ENCODE measurements at places on chromosomes 13 and 19. TPM values are rescaled to one million over a fixed set of nuclear protein-coding genes. Genes with fewer than 3 reads are reported as not detected.

DNA sequence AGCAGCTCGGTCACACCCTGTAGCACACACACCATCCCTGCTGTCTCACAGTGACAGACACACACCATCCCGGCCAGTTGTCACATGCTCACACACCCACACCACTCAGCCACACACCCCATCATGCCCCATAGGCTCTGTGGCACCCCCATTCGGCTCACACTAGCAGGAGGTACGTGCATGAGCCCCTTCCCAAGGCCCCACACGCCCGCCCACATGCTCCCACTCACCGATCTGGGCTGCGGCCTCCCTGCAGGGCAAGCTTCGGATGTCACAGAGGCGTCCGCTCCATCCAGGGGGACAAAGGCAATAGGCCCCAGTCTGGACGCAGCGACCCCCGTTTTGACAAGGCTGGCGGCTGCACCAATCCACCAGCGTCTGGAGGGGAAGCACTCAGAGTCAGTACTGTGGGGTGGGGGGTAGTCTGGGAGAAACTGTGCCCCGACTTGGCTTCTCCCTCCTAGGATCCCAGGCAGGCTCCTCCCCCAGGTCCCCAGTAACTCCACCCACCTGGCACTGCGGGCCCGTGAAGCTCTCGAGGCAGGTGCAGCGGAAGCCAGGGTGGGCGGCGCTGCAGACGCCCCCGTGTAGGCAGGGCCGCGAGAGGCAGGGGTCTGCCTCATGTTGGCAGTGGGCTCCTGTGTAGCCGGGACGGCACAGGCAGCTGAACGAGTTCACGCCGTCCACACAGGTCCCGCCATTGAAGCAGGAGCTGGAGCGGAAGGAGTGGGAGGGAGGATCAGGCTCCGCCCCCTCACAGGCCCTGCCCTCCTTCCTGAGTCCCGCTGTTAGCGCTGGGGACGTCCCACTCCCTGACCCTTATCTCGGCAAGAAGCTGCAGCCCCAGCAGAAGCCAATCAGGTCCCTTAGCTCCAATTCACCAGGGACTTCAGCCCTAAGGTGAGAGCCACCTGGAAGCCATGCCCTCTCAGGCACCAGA lies 20.1 kb downstream of the NOTCH3 start:
- peak; percentile 61 for DNase-seq

TMEM255B gene
- total RNA-seq, result 2.9 TPM

GRCh38 chr13:113915786-113916329 lies 52.0 kb upstream of the GAS6 start:
- DNase-seq, result no peak

ZNF554 gene
- 5.8 TPM for total RNA-seq

GRCh38 chr19:54947381-54947780 lies at the start of gene NLRP7:
NLRP7 (minus strand) TSS chr19:54947530.
- DNase-seq, result no peak

DNA sequence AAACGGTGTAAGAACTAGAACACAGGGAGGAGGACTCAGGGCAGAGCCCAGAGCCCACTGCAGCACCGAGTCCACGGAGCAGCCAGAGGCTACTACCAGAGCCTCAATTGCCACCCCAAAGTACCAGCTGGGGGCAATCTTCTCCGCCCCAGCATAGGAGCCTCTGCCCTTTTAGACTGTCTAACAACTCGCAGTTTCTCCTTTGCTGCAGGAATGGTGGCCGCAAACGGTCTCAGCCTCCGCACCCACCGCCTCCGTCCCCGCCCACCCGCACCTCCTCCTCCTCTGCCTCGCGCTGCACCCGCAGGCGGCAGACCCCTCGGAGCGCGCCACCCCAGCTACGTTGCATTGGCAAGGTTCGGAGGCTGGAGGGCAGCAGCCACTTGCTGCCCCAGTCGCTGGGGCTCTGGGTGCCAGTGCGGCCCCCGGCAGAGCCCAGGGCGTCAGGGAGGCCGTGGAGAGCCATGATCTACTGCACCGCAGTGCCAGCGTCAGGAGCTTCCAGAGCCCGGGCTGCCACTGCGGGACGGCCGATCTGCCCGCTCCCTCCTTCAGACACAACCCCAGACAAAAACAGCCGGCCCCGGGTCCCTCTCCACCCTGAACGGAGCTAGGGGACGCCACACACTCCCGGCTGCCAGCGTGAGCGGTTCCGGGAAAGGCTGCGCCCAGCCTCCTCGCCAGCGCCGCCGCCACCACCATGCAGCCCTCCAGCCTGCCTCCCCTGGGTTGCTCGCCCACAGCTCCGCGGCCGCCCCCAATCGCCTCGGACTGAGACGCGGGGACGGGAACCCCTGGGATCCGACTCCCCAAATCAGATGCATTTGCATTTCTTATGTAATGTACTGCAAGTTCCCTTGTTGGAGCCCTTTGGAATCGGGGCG lies 1.8 kb downstream of the FGF14 start:
- DNase-seq, result peak; percentile 67

KLF1 gene
- not detected for total RNA-seq

IPO5 gene
- total RNA-seq, result 317 TPM

DNA sequence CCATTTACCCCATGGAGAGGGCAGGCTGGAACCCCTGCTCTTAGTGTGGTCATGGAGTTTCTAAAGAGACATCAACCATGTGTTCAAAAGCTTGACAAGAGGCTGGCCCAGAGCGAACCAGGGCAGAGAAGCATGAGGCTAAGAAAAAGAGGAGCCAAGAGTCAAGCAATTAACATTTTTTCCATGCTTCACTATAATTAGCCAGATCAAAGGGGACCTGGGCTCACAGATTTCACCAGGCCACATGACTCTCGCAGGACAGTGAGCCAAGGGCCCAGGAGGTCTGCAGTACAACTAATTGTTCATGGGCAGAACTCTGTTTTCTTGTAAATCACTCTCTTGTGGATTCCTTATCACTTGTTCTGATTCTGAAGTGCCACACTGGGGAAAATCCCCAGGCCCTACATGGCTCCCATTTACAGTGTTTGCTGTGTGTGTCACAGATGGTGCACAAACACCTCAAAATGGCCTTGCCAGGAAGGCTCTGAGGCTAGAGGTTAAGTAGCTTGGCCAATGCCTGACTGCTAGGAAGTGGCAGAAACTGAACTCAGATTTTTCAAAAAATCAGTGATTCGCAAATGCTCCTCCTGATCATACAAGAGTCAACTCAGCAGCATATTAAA lies 101.2 kb downstream of the LHFPL6 start:
- DNase-seq, result no peak

DNA sequence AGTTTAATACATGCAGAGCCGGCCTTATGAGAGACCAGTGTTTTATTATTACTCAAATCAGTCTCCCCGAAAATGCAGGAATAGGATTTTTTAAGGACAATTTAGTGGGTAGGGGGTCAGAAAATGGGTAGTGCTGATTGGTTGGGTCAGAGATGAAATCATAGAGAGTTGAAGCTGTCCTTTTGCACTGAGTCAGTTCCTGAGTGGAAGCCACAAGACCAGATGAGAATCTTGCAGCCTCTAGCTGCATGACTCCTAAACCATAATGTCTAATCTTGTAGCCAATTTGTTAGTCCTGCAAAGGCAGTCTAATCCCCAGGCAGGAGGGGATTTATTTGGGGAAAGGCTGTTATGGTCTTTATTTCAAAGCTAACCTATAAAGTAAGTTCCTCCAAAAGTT lies 1163.9 kb downstream of the DIAPH3 start:
- no peak for DNase-seq

DNA sequence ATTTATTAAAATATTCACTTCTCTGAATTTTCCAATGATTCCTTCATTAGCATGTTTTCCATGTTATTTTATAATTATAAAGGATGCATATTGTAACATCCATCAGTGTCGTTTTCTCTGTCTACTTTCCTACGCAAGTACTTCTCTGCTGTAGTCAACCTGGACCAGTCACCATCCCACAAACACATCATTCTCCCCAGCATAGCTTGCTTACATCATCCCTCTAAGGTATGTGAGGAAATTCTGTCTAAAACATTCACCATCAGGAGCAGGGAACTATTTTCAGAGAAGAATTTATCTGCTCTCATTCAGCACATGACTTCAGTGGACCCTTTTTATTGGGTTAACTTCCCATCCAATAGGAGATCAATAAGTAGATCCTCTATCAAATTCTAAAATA lies 806.1 kb upstream of the ARGLU1 start:
- DNase-seq, result no peak

DNA sequence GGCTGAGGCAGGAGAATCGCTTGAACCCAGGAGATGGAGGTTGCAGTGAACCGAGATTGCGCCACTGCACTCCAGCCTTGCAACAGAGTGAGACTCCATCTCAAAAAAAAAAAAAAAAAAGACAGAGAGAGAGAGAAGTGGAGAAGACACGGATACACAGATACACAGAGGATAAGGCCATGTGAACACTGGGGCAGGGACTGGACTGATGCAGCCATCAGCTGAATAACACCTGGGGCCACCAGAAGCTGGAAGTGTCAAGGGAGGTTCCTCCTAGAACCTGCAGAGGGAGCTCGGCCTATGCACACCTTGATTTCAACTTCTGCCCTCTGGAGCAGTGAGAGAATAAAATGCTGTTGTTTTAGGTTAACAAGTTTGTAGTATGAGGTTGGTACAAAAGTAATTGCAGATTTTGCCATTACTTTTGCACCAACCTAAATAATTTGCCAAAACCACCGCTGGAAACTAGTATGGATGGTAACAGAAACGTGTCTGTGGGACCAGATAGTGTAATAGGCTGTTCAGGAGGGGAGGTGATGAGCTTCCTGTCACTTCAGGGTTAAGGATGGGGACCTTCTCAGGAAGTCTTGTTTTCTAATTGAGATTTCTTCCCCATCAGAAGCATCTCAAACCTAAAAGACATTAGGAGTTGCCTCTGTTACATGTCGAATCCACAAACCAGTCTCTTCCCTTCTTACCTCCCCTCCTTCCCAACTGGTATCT lies 36.4 kb upstream of the IGSF23 start:
- no peak for DNase-seq

- DNase-seq, result no peak
These were observed 222.4 kb downstream of the NBEA start for GRCh38 chr13:35164324-35164932.

DNA sequence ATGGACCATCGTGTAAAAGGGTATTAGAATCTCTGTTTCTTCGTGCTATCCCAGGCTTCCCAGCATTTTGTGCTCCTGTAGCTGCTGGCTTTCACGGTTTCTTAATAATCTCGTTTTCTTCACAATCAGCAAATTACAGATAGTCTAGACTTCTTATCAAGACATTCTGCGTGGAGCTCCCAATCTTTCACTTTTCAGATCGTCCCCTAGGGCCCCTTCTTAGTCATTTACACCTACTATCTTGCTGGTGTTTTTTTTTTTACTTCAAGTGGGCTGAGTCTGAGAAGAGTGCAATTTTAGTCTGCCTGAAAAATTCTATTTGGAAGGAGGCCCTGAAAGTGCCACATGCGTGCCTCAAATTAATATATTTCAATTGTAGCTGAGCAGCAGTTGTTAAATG lies 275.1 kb downstream of the SHISA2 start:
- no peak for DNase-seq

ZNF723 gene
- not detected for total RNA-seq

DNA sequence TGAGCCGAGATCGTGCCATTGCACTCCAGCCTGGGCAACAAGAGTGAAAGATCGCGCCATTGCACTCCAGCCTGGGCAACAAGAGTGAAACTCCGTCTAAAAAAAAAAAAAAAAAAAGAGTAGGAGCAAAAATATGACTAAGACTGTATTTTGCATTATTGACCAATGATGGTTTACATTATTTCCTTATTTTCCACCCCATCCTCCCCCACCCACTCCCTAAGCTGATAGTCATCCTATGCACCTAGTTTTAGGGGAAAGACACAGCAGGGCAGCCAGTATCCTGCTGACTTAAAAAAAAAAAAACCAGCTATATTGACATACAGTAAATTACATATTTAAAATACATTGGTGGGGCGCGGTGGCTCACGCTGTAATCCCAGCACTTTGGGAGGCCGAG lies 25.1 kb downstream of the VAV1 start:
- no peak for DNase-seq

GRCh38 chr13:59274958-59275727 lies 888.6 kb downstream of the DIAPH3 start:
- no peak for DNase-seq

GRCh38 chr19:14418856-14419105 lies 360 bp downstream of the DDX39A start:
- peak; percentile 99 for DNase-seq

GRCh38 chr13:112831196-112831595 lies 137.8 kb upstream of the MCF2L start:
- peak; percentile 67 for DNase-seq

Measured in osteoblast (primary cell).